ENCODE measurements at places on chromosomes 4 and X.

GRCh38 chr4:95963456-95963855 is 123.6 kb downstream of the PDHA2 start:
- DNase-seq = no peak

DNA sequence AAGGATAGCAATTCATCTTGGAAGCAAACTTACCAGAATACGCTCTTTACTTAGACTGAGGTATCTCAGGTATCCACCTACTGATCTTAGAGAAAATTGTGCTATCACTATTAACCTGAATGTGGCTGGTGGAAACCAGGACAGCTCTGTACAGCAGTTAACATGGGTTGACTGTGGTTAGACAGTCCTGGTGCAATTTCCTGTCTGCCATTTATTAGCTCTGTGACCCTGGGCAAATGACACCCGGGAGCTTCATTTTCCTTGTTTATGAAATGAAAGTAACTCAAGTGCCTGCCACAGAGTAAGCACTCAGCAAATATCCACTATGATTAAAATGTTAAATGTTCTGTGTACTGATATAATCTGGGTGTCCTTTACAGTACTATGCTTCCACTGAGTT is 60.0 kb downstream of the SMC1A start:
- DNase-seq = no peak

GRCh38 chr4:143403553-143403820 is 66.8 kb downstream of the GAB1 start:
- no peak for DNase-seq

GRCh38 chrX:97315939-97316338 is 432.2 kb downstream of the RPA4 start:
- no peak for DNase-seq

DNA sequence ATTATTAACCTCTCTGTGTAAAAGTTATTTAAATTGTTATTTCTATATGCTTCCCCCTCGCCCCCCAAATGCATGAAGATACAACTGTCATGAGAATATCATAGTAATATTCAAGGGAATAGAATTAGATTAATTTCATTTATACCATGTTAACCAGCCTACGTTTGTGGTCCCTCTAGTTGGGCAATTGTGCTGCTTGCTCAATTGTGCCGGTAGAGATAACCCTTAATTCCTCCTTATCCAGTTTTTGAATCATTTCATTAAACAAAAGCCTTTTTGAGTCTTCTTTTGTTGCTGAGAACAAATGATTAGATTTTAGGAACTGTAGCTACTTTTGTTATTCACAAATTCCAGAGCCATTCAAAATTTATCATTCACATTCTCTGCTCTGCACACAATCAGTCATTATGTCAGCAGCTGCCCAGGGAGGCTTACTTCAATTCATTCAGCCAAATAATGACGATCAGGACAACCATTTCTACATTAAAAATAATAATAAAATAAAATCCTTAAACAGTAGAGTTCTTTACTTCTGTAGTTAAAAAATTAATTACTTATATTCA is 98.1 kb downstream of the ADGRL3 start:
- no peak for DNase-seq

DNA sequence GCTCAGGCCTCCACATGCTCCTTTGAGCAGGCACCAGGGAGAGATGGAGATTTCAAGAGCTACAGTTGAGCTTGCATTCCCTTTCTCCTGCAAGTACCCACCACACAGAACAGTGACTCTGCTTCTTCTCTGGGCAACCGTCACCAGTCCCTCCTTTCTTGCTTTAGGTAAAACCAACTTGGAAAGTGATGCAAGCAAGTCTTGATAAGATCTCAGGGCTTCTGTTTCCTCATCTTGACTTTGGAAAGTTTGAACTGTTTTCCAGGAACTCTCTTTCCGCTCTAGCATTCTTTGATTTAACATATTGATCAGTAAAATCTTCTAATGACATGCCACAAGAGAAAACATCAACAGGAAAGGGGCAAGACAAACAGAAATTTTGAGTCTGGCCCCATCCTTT is 73.7 kb downstream of the USP46 start:
- no peak for DNase-seq

DNA sequence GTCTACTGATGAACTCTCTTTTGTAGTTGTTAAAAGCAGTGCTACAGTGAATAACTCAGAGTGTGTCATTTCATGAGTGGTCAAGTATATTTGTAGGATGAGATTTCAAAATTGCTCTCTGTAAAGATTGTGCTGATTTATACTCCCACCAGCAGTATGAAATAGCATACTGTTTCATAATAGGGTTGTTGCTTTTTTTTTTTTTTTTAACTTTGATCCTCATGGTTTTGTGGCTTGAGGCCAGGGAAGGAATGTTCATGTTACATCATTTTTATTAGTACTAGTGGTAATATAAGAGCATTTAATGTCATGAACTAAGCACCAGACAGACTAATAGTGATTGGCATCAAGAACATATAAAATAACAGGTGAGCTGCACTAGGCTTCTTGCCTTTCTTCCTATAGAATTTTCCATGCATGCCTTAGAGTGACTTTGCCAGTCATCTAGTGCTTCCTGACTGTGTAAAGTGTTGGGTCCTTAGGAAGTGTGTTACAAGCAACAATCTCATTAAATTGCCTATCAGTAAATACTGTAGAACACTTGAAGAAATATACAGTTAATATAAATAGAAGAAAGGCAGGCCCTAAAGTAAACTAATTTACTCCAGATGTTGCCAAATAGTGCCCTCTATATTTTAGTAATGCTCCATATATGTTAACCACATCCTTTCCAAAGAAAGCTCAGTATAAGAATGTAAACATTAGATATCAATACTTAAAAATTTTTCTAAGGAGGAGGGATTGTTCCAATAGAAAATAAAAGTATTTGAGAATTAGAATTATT is 38.6 kb upstream of the MSMO1 start:
- DNase-seq = no peak

DNA sequence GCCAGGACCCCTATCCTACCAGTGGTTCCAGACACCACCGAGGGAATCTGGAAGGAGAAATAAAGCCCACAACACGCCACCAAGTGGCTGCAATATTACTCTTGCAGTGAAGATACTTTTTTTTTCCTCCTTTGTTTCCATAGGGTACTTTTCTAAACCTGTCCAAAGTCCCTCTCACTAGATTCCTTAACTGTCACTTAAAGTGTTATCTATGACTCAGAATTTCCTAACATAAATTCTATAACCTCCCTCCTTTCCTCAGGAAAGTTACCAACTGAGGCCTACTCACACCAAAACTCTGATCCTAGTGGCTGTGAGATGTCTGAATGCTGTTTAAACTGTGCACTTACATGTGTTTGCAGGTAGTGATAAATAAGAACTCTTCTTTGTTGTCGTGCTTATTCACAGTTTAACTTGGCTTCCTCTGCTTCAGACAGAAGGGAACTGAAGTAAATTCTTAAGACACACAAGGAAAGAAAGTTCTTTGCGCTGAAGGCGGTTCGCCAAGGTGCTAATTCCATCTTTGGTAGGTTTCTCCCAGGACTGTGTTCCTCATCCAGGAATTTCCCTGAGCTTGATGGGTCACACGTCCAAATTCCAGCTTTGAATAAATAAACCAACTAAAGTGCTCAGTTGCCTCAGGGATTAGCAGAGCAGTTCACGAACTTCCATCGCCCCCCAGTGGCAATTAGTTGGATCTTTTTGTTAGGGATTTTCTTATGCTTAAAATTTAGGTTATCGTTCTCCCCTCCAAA is 10.7 kb upstream of the HCCS start:
- no peak for DNase-seq

- DNase-seq = no peak
Observed at GRCh38 chr4:70336043-70336442, 1.3 kb downstream of the CABS1 start.

- DNase-seq = no peak
Observed at GRCh38 chrX:114619874-114620273, 36.0 kb downstream of the HTR2C start.

DNA sequence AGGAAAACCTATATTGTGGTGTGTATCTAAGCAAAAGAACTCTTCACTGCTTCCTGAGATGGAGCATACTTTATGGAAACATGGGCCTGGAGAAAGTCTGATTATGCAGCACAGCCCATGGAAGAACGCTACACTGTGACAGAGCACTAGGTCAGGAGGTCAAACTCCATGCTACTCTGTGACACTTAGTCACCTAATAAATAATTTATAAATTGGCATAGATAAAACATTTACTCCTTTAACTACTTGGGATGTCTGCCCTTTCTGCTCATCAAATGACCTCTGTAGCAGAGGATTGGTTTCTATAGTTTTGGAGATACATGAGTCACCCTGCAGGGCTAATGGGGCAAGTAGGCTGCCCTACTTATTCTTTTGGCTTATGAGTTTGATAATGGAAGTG is 134.7 kb upstream of the BANK1 start:
- DNase-seq = no peak

DNA sequence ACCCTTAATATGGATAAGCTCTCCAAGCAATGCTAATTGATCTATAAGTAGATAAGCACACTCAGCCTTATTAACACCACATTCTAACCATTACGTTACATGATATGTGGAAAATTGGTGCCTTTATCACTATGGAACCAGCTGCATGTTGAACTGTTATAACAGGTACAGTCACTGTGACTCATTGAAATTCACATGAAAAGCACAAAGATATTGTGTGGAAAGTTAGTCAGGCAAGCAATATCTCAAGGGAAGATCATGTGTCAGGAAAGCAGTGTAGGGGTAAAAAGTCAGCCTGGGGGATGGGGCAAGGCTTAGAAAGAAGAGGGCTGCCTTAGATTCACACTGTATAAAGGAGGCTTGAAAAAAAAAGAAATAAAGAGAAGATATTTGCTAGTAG is 313.7 kb upstream of the SMIM31 start:
- no peak for DNase-seq

- no peak for DNase-seq
Observed at GRCh38 chrX:78957768-78958130, 12.6 kb downstream of the P2RY10 start.

GRCh38 chrX:8105531-8105930 is 65.5 kb downstream of the VCX2 start:
- DNase-seq = no peak

Data from activated naive CD4-positive, alpha-beta T cell (primary cell).